Hair follicle dermal papilla cell (primary cell): ENCODE measurements at places on chromosomes 7 and 10. TPM values are rescaled to one million over a fixed set of nuclear protein-coding genes. Genes with fewer than 3 reads are reported as not detected.

Gene PRRT4
- 0.16 and 0.24 TPM in 2 replicates for total RNA-seq

Gene ATG9B
- total RNA-seq: under 0.01 and 0.16 TPM in 2 replicates

Gene CTBP2
- 78.2 and 95.4 TPM in 2 replicates for total RNA-seq

Gene IL15RA
- 3.0 and 3.4 TPM in 2 replicates for total RNA-seq
